Activated CD4-positive, alpha-beta T cell treated with anti-CD3 and anti-CD28 coated beads, Interleukin-2, amount 50 U/mL, for 1 hour (primary cell): ENCODE measurements at places on chromosomes 1 and 21.

- no peak for DNase-seq
These were observed 221.7 kb downstream of the NEGR1 start for GRCh38 chr1:72060466-72061245.

DNA sequence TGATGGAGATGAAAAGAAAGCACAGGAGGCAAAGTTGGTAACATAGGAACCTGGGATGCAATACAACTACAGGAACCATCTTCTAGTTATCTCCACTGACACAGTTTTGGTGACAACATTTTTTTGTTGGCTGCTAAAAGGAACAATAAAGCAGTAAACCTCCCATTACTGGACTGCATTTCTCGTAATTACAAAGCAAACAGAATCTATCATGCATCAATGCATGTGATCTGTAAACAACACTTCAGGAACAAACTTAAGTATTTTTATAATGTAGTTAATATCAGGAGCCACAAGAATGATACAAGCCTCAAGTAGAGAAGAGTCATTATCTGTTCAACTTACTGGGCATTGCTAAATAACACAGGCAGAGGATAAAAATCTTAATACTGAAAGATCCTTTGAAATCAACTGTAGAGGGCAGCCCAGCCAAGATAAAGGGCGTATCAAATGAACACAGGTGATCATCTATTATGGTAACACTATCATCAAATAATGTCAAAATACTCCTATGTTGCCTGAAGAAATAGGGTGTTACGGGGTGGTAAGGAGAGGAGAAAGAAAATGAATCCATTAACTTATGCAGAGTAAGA lies 193.3 kb downstream of the EIF4G3 start:
- DNase-seq, result no peak

DNA sequence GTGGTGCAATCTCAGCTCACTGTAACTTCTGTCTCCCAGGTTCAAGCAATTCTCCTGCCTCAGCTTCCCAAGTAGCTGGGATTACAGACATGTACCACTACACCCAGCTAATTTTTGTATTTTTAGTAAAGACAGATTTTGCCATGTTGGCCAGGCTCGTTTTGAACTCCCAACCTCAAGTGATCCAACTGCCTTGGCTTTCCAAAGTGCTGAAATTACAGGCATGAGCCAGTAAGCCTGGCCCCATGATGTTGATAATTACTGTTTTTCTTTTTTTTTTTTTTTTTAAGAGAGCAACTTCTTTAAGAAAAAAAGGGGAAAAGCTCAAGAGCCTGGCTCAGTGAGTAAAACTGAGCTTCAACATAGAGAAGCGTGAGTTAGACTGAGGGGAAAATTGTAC lies 9.6 kb upstream of the SOAT1 start:
- DNase-seq, result no peak

DNA sequence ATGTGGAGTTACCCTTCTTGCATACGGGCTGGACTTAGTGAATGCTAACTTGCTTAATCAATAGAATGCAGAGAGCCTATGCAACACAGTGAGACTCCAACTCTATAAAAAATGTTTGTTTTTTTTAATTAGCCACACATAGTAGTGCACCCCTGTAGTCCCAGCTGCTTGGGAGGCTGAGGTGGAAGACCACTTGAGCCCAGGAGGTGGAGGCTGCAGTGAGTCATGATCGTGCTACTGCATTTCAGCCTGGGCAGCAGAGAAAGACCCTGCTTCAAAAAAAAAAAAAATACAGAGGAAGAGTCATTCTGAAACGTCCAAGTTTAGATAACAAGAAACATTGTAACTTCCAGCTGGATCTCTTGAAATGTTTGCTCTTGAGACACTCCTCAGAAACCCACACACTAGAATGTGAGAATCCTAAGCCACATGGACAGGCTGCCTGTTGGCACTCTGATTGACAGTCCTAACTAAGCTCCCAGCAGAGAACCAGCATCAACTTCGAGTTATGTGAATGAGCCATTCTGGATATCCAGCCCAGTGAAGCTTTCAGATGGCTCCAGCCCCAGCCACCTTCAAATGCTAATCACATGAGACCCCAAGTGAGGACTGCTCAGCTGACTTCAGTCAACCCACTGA lies 20.0 kb upstream of the CAP1 start:
- no peak for DNase-seq

DNA sequence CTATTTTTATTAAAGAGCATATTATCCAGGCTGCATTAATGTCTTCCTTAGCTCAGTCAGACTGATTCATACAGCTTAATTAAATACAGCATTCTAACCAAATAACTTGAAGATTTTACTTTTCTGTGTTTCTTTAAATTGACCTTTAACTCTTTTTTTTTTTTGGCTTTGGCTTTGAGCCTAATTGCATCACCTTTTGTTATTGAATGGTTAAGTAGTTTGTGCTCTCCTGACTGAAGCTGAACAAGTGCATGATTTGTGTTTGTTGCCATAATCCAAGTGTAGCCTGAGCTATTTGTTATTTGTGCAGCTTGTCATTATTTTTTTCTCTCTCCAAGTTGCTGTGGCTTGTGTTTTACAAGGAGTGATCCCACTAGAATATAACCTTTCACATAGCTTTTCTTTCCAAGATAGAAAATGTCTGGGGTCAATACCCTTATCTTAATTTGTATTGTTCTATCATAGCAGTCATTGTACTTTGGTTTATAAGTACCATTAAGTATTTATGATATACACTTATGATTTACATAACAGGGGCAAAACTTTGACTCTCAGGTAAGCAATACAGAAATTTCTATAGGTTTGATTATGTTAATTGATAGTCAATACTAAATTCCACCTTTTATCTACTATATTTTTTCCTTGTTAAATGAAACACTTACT lies 31.6 kb downstream of the CDC14A start:
- no peak for DNase-seq

- DNase-seq, result peak; percentile 24
These were observed 15.6 kb upstream of the TTLL10 start for GRCh38 chr1:1157914-1158710.

GRCh38 chr1:185686821-185687778 lies 47.1 kb upstream of the HMCN1 start:
- no peak for DNase-seq

GRCh38 chr1:6998267-6998666 lies 213.0 kb downstream of the CAMTA1 start:
- DNase-seq, result no peak

DNA sequence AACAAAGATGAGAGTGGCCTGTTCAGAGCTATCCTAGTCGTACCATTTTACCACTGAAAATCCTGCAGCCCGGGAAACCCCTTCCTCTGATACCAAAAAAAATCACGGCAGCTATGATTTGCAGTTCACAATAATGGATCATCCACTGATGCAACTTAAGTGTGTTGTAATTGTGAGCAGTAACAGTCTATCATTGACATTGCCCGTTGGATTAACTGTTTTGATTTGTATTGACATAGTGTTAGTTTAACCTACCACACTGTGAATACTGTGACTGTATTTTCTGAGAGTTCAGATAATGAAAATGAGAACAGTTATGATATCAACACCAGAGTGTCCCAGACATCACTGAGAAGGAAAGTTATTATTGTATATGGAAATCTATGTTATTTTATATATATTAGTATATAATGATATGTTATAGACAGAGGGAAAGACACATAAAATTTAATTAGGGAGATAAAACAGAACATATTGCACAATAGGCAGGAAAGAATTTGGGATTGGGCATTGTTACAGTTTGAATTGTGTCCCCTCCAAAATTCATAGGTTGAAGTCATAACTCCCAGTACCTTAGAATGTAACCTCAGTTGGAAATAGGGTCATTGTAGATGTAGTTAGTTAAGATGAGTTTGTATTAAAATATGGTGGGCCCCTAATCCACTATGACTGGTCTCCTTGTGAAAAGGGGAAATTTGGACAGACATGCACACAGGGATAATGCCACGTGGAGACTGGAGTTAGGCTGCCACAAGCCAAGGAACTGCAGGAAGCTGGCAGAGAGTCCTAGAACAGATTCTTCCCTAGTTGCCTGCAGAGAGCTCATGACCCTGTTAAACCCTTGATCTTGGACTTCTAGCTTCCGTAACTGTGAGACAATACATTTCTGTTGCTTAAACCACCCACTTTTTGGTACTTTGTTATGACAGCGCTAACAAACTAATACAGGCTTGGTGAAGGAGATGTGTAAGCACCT lies 54.4 kb downstream of the TLCD4 start:
- DNase-seq, result no peak

DNA sequence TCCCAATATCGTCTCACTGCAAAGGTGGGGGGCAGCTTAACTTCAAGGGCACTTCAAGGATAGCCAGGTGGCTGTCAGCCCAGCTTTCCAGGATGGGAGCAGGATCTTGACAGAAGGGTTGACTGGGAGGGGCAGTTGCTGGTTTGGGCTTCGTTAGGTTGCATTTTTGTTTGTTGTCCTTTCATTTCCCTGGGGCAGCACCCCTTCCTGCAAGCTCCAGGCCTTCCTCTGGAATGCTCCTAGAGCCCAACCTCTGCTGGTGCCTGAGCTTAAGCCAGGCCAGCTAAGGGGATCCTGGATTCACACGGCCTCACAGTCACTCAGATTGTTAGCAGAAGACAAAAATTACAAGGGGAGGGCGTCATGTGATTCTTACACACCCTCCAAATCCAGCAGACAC lies 4.1 kb upstream of the OLIG2 start:
- no peak for DNase-seq

DNA sequence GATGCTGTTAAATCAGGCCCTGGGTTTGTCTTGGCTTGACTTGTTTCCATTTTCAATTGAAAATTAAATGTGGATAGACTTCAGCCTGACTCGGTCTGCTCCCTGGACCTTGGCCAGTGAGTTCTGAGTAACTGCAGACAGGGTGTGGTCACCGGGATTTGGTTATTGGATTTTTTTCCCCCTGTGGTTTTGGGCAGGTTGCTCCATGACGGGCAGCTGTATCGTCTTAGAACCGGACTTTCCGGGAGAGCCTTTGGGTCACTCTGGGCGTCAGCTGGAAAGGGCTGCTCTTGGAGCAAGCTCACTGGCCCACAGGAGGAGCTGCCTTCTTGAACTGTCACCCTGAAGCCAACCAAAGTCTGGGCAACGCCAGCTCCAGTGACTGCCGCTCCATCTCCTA lies 75.0 kb downstream of the CLIC6 start:
- no peak for DNase-seq

DNA sequence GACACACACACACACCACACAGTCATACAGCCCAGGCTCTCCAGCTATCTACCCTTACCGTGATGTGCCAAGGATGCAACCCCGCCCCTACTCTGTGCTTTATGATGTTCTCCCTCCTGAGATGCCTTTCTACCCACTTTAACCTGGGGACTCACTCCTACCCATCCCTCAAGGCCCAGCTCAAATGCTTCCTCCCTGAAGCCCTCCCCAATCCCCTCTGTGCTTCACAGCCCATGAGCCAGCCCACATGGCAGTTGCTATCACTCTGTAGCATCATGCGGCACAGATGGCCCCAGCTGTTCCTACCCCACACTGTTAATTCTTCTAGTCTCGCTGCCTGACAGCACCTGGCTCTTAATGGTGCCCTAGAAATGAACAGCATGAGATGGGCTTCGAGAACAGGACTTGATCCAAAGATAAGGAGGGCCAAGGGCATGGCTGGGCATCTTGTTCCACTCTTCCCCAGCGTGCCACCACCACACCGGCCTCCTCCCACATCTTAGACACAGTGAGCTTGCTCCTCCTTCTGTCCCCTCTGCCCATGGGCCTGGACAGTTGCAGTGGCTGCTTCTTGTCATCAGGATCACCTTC lies 109.8 kb downstream of the GLIS1 start:
- DNase-seq, result no peak

DNA sequence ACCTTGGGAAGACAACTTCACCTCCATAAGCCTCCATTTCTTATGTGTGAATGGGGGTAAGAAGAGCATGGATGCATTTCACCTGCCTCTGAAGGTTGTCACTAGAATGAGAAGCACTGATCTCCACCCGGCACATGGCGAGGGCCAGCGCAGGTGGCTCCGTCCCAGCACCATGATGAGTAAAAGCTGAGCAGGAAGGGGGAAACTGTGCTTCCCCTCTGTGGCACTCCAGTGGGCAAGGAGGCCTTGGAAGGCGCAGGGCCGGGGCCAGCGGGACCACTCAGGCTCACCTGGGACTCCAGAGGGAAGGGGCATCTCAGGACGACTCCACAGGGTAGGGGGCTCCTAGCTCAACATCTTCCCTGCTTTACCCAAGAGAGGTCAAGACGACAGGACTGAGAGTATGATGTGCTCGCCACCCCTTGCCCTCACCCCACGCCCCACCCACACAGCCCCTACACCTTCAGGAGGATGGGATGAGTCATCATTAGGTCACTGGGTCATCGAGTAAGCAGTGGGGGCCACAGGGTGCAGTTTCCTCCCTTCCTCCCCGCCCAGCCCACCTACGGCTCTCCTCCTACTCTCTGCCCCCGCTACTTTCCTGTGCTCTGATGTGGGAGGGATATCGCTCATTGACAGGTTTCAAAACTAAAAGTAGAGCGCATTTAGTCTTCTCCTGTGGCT lies 112.1 kb downstream of the HIVEP3 start:
- DNase-seq, result peak; percentile 21

DNA sequence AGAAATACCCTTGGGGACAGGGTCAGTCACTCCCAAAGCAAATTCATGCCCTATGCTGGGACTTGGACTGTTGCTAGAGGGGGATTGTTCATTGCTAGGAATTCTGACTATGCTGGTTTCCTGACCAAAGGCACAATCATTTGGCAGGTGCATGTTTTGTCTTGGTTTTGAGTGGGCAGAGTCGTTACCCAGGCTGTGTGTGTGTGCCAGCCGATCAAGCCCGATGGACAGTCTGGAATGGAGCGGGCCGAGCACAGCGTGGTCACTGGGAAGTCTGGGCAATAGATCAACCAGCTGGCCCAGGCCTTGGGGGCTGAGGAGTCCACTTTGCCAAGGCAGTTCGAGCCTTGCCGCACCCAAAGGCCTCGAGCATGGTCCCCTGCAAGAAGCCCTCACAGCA lies 60.9 kb downstream of the HTR6 start:
- no peak for DNase-seq

DNA sequence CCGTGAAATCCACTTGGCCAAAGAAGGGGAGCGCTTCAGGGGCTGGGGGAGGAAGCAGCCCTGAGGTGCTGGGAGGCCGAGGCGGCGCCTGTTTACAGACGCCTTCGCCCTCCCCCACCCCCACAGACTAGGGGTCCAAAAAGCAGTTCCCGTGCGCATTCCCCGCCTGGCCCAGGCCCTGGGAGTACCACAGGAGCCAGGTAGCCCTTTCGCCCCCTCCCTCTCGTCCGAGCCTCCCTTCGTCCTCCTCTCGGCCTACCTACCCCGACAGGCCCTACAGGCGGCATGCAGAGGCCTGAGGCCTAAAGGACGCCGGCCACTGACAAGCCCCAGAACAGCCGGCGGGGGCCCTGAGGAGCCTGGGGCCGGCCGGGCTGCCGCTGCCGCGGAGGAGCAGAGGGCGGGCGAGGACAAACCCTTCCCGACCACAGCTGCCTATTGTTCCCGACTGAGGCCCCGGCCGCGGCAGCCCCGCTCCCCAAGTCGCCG lies 522 bp downstream of the RC3H1 start:
- DNase-seq, result peak; percentile 23

DNA sequence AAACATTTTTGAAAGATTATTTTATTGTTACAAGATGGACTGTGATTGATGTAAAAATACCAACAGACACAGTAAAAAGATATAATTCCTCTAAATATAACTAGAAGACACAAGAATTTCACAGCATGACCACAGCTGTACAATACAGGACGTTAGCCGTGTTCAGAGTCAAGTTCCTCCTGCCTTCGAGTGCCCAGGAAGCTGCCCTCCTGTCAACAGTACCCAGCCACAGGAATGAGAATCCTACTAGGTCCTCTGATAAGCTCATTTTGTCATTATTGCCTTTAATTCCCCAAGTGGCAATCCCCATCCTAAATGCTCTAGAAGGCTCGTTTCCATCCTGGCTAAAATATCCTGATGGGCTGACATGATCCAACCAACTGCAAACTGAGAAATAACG lies 16.4 kb upstream of the CAPN2 start:
- no peak for DNase-seq

- DNase-seq, result no peak
These were observed 388.5 kb downstream of the PLPP3 start for GRCh38 chr1:56190806-56191365.
